NCI-H524 treated with DMSO at 0.1 percent for 48 hours (cell line): ENCODE measurements at places on chromosomes 1 and 21.

DNA sequence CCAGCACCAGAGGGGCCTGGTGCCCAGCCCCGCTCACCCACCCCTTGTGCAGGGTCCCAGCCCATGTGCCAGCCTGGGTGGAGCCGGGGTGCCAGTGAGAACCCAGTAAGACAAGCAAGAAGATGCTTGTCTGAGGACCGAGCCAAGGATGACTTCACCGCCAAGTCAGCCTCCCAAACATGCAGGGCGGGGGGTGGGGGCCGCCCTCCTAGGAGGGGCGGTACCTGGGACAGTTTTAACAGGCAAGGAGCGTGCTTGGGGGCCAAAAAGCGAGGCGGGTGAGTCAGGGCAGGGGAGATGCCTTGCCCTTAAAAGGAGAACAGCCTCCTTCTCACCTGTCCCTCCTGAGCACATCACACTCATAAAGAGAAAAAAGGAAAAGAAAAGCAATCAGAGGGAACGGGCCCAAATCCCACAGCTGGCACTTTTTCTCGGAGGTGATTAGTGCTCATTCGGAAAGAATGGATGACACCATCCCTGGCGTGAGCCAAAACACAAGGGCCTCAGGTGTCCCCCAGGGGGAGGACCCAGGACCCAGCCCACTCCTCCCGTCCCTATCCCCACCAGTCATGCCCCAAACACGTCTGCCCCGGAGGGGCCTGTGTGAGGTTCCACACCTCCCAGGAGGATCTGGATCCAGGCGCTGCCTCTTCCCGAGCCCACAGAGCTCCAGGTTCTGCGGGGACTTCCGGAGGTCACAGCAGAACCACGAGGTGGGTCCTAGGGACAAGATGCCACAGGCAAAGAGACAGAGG lies 77.6 kb upstream of the IFFO2 start:
- no peak for DNase-seq

DNA sequence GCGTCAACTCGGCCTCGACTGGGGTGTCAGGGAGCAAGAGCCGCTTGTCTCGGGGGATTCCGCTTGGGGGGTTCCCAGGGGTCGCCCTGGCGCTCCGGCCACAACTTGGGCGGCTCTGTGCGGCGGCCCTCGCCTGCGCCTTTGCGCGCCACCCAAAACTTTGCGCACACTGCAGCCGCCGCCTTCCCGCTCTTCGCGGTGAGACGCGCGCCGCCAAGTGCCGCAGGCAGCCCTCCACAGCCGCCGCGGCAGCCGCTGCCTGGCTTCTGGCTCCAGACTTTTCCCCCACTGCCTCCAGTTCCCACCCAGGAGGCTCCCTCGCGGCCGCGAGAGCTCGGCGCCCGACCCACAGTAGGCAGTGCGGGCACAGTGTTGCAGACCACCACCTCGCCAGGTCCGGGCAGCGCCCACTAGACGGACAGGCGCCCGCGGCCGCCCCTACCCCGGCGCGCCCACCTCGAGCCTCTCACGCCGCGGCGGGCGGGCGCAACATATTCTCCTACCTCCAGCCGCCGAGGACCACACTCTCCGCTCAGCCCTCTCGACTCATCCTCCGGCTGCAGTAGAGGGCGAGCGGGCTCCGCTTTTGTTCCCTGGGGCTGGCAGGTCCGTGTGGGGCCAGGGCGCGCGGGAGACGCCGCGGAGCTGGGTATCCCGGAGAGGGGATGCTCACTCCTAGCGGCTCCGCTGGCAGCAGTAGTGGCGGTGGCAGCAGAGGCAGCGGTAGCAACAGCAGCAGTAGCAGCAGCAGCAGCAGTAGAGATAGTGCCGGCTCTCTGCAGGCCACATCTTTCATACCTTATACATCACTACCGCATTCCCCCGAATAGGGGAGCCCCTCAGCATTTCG lies 296.6 kb downstream of the OMA1 start:
- peak; percentile 11 for DNase-seq

DNA sequence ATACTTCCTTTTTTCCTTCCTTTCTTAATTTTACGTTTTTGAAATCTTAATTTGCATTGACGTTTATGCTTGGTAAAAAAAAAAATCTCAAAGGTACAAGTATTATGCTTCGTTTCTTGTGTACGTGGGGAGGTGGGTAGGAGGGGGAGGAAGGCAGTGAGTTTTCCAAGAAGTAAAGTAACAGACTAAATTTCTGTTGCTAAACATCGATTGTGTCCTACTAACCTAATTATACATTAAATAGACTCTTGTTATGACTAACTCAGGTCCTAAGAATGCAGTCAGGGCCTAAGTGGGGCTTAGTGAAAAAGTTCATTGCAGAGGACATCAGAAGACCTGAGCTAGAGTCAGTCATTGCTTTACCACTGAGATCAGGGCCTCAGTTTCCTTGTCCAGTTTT lies 17.5 kb downstream of the NEK7 start:
- DNase-seq = no peak

DNA sequence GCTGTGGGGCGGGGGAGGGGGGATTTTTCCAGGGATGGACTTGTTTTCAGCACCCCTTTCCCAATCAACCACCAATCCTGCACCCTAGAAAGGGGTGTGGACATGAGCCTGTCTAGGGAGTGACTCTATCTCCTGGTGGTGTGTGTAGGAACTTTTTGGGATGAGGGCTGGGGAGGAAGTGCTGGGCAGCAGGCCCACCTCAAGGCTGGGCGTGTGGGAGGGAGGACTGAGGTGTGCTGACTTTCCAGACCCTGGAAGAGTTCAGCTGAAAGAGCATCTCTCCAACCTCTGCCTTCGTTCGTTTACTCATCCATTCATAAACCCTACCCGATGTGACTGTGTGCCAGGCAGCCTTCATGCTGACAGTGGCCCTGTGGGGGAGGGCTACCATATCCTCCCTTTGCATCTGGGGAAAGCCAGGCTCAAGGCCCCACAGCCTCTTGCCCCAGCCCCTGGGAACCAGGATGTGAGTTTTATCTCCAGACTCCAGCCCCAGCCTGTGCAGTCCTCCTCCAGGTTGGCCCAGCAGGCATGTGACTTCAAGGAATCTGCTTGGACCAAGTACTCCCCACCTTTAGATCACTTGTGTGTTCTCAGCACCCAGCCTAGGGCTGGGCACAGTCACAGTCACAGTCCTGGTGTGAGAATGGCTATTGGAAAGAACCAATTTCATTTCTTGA lies 6.7 kb downstream of the KNCN start:
- no peak for DNase-seq

- DNase-seq = no peak
Observed at GRCh38 chr1:35717911-35718476, 690 bp downstream of the C1orf216 start.

- no peak for DNase-seq
Observed at GRCh38 chr1:226806988-226807387, 63.4 kb upstream of the PSEN2 start.

GRCh38 chr1:26787706-26788514 lies at the start of gene PIGV:
PIGV (plus strand) TSS chr1:26787950; CDS start chr1:26790816, 2,866 bp downstream.
- peak; percentile 49 for DNase-seq

- no peak for DNase-seq
Observed at GRCh38 chr1:30043256-30043655, 680.1 kb downstream of the MATN1 start.

DNA sequence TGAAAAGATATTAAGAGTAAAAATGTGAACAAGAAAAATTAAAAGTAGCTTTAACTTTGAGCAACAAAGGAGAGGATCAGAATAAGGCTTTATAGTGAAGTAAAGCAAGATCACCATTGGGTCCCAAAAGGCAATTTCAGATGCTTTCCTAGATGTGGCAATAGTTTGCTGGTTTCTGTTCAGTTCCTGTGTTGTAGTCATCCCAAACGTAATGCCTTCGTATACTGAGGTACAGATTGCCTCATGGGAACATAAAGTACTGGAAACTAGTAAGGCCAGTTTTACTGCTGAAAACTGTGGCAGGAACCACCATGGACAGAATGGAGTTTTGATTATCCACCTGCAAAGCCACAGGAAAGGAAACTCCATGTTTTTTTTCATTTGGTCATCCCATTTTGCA lies 283.5 kb upstream of the SGIP1 start:
- DNase-seq = no peak

GRCh38 chr1:150909585-150910180 lies 16.5 kb upstream of the SETDB1 start:
- DNase-seq = no peak

- no peak for DNase-seq
Observed at GRCh38 chr21:44842087-44842486, 24.2 kb upstream of the SUMO3 start.

GRCh38 chr1:247822060-247822459 lies 1.9 kb downstream of the OR14A16 start:
- DNase-seq = no peak

- no peak for DNase-seq
Observed at GRCh38 chr21:35326677-35327076, 277.6 kb upstream of the RUNX1 start.

DNA sequence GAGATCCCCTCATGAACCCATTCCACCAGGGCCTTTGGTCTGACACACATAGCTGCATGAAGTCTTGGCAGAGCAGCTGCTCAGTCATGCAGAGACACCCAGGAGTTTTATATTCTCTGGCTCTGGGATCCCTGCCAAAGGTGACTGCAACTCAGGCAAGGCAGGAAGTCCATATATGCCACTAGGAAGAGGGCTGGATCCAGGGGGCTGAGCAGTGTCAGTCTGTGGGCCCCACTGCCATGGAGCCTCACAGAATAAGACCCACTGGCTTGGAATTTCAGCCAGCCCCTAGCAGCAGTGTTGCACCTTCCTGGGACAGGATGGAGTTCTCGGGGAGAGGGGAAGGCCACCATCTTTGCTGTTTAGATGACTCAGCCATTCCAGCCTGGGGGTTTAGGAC lies 199.7 kb downstream of the TBX15 start:
- no peak for DNase-seq

GRCh38 chr21:46368533-46369285 lies 44.8 kb downstream of the PCNT start:
- DNase-seq = no peak

DNA sequence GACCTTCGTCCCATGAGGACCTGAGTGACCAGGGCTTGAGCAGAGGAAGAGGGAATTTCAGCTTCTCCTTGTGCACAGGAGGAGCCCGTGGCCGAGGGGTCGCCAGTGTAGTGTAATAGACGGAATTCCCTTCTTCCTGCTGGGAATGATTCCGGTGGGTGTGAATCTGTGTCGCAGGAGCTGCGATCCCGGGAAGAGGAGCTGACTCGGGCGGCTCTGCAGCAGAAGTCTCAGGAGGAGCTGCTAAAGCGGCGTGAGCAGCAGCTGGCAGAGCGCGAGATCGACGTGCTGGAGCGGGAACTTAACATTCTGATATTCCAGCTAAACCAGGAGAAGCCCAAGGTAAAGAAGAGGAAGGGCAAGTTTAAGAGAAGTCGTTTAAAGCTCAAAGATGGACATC lies 34.4 kb downstream of the MAP3K21 start:
- no peak for DNase-seq
